ENCODE measurements at places on chromosomes 1 and 21.

DNA sequence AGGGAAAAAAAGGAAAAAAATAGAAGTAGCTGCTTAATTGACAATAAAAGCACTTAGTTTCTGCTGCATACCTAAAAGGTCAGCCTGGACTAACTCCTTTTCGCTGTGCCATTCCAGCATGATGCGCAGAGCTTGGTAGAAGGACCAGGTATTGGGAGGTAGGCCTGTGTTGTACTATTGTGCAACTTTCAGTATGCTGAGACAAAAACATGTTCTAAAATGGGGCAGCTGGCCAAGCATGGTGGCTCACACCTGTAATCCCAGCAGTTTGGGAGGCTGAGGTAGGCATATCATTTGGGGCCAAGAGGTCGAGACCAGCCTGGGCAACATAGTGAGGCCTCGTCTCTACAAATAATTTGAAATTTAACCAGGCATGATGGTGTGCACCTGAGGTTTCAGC is 15.0 kb upstream of the SCCPDH start:
- no peak for DNase-seq

- no peak for DNase-seq
Observed at GRCh38 chr1:180614730-180615129, 17.1 kb upstream of the XPR1 start.

DNA sequence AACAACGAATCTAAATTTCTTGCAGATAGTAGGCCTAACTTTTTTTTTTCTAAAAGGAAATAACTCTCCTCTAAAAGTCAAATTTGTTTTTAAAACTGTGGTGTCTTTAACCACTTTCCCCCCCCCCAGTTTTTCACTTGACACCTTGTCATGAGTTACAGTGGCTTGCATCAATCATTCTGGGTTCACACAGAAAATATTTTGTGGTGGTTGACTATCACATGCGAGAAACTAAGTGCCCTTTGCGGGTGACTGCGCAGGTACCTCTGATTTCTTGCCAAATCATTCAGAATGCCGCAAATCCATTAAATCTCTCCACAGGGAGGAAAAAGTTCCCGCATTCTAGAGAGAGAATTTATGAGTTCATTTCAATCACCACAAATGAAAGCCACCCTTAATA is 23.8 kb upstream of the SAMSN1 start:
- no peak for DNase-seq

GRCh38 chr1:224045556-224045955 is 68.4 kb upstream of the FBXO28 start:
- no peak for DNase-seq

GRCh38 chr1:114355240-114355639 is 155.8 kb downstream of the TRIM33 start:
- DNase-seq: no peak

DNA sequence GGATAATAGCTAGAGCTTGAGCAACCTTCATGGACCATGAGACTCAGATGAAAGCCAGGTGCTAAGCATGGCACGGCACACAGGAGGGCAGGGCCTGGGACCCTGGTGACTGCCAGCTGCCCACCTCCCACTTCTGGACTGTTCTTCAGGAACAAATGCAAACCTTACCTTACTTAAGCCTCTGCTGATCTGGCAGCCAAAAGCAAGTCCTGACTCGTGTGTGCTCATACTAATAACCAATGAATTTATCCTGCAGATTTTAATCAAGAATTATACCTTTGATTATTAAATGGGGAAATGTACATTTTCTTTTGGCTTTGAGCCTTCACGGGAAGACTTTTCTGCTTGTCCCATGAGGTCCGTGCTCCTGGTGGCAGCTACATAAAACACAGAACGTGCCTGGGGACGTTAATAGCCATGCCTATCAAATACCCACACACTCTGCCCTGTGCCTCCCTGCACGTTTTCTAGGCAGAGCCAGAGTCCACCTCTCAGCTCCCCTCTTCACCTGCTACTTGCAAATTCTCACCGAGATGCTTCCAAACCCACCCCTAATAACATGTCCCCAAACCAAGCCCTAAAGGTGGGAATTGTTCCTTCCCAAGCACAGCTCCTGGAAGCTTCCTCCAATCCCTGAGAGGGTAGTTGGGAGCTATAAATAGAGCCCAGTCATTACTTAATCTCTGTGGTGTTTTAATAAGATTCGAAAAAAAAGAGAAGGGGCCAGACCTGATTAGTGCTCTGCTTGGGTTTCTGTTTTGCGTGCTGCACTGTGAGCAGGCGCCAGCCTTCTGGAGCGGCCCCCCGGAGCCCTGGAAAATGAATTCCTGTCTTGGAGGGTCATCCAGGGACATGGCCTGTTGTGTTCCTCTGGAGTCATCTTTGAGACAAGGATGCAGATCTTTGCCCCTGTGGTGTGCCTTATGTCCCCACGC is 33.5 kb downstream of the SLC1A7 start:
- DNase-seq: peak; percentile 29

DNA sequence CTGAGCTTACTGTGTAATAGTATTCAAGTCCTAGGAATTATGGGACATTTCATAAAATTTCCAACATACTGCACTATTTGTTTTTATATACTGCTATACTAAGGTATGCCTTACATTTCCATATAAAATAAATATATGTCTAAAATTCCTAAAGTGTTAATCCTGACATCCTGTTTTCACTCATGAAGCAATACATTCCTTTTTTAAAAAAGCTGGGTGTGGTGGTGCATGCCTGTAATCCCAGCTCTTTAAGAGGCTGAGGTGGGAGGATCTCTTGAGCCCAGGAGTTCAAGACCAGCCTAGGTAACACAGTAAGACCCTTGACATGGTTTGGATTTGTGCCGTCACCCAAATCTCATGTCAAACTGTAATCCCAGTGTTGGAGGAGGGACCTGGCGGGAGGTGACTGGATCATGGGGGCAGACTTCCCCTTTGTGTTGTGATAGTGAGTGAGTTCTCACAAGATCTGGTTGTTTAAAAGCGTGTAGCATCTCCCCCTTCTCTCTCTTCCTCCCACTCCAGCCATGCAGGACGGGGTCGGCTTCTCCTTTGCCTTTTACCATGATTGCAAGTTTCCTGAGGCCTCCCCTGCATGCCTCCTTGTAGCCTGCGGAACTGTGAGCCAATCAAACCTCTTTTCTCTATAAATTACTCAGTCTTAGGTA is 5.8 kb downstream of the CDC42BPA start:
- DNase-seq: no peak

GRCh38 chr1:232551386-232551785 is 78.5 kb downstream of the SIPA1L2 start:
- DNase-seq: no peak

- no peak for DNase-seq
Observed at GRCh38 chr1:116993286-116993685, 8.3 kb upstream of the CD101 start.

DNA sequence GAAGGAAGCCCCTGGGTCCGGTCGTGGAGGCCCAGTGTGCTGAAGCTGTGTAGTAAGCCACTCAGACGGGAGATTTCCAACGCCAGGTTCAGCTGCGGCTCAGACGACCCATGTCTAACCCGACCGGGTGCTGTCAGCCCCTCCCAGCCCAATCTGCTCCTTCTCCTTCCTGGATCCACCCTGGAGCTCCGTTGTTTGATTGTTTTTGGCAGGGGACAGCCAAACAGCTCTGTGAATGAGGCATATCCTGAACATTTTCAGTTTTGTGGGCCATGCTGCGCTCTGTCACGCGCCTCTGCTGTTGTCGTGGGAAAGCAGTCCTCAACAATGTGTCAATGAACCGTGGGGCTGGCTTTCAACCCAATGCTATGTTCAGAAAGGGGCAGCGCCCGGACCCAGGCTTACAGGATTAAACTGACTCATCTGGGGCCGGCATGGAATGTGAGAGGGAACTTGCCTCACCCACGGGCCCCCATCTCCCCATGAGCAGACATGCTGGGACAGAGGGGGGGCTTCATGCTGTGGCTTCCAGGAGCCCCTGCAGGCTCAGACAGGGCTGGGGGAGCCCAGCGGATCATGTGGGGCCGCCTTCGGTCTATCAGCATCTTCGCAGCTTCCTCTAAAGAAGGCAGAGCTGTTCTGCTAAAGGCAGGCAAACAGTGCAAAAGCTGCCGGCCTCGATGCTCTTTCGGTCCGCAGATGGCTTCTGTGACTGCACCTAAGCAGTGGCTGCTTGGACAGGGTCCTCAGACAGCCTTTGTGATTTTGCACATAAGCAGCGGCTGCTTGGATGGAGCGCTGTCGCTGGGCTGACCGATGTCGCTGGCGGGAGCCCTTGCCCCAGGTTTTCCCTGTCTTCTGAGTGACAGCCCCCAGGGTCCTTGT is 101.7 kb downstream of the RIPK4 start:
- peak; percentile 84 for DNase-seq

DNA sequence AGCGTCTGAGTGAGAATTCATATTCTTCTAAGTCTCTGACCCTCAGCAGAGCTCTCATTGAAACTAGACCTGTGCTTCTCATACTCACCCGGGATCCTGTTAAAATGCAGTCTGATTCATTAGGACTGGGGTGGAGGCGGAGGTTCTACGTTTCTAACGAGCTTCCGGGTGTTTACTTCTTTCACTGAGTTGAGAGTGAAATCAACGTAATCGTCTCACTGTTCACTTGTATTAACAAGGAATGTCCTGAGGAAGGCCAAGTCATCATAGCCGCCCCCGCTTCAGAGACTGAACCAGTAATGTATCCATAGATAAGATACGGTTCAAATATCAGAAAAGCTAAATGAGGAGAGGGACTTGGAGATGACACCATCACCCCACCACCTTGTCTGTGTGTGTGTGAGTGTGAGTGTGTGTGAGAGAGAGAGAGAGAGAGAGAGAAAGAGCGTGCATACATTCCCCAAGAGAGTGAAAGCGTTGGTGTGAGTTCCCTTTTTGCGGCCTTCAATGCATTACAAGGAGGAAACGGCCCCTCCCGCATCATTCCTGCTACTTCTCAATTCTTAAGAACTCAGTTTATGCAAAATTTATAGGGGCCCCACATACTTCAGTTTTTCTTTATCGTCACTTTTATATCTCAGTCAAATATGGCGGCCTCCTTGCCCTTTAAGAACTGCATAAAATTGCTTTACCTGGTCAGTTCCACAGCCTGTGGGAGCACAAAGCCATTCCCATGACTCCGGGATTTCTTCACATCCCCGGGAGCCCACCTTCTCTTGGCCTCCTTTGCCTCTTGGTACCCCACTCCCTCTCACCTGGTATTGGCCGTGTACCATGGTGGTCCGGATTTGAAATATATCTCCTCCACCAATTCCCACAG is 19.8 kb downstream of the KMO start:
- DNase-seq: no peak

- DNase-seq: no peak
Observed at GRCh38 chr1:195026792-195027191, 1581.4 kb downstream of the KCNT2 start.

GRCh38 chr1:39683591-39684312 is 7.5 kb downstream of the HPCAL4 start:
- no peak for DNase-seq

GRCh38 chr1:25033030-25033827 is 103.2 kb upstream of the RUNX3 start:
- DNase-seq: no peak

GRCh38 chr1:176225479-176225875 is 18.4 kb upstream of the COP1 start:
- DNase-seq: no peak

GRCh38 chr21:44407493-44407892 is 47.8 kb upstream of the LRRC3 start:
- no peak for DNase-seq

GRCh38 chr21:24127651-24128050 is 1479.6 kb downstream of the MRPL39 start:
- DNase-seq: no peak

DNA sequence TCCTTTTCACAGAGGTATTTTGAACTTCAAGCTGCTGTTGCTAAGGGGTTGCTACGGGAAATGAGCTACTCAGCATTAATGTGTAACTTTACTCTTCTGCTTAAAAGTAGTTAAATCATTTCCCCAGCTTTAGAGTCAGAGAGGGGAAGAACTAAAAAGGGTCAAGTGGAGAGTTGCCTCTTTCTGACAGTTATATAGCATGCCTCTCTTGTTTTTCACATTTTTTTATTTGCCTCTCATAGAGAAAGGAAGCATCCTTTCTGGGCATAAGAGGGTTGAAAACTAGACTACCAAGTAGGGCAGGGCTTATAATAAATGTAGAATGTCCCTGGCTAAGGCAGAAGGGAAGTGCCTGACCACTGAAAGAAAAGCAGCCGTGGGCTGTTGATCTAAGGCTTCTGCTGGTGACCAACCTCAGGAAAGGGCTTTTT is 10.1 kb upstream of the ELAVL4 start:
- no peak for DNase-seq

DNA sequence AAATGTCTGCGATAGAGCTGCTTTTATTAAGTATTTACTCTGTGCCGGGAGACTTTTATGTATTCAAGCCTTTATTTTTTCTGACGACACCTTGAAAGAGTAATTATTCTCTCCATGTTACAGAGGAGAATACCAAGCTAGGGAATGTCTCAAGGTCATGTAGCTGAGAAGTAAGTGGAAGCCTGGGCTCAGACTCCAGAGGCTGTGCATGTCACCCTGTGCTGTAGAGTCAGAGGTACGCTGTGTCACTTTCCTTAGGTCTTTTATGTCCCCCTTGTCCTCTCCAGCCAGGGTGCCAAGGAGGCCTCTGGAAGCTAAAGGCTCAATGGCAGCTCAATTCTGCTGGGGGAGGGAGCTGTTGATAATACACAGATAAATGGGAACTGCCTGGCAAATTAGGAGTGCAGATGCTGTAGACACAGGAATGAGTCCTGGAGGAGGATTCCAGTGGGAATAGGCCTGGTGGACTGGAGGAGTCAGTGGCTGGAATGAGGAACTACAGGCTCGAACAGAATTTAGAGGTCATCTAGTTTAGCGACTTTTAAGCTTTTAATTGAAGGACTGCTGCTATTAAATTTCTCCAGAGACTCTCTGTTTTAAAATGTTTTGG is 9.3 kb upstream of the IL19 start:
- DNase-seq: no peak

DNA sequence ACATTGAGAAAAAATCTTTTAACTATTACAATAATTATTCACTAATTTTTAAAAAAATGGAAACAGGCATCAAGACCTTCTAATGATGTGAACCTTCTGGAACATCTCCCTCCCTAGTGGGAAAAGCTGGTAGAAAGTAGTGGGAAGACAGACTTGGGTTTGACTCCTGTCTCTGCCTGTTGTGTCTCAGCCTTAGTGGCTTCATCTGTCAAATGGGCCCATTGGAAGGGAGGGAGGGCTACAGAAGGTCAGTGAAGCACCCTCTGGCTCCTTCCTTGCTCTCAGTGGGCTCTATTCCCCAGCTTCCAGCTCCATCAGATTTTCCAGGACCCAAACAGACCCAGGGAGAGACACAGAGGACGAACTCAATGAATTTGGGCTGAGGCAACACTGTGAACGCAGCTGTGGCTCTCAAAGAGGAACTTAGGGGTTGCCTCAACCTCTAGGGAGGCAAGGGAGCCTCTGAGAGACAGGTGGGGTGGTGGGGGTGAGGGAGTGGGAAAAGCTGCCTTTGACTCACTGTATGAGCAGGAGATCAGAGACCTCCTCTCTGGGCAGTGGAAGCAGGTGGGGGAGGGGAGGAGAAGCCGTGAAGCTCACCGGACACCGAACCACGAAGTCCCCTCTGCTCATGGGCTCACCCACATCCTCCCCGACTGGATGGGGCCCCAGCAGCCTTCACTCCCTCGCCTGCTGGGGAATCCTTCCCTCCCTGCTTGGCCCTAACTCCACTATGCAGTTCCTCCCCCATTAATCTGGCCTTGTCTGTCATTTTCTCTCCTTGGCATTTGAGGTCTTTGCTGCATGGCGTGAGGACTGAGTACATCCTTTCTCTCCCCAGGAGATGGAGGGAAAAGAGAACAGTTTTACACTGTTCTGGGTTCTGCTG is 4.5 kb downstream of the CNR2 start:
- DNase-seq: no peak

Measured in stromal cell of bone marrow (primary cell).